ENCODE measurements at places on chromosomes 13 and 19.

DNA sequence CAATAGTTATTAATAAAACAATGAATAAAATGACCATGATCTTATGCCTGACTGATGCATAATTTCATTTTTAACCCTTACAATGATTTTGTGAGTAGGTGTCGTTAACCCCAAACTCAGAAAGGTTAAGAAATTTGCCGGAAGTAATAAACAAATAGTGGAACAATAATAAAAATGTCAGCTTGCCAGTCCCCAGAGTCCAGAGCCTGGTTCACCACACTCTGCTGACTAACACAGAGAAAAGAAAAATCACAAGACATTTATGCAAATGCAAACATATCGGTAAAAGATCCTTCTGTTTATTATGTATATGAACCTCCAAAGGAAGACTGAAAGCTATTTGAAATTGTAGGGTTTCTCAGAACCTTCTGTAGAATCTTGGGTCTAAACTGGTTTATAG lies 563.7 kb downstream of the EFNB2 start:
- no peak for DNase-seq

DNA sequence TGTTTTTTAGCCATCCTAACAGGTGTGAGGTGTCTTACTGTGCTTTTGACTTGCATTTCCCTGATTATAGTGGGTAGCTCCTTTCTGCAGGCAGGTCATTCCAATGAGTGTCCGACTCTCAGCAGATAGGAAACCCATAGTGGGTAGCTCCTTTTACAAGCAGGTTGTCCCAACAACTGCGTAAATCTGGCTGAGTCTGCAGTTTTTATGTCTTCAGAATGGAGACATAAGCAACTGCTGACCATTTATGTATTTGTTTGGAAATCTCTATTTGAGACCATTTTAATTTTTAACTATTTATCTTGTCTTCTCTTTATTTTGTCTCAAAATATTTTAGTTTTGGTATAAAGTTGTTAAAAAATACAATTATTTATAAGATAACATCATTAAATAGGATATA lies 839.4 kb downstream of the SLITRK6 start:
- no peak for DNase-seq

DNA sequence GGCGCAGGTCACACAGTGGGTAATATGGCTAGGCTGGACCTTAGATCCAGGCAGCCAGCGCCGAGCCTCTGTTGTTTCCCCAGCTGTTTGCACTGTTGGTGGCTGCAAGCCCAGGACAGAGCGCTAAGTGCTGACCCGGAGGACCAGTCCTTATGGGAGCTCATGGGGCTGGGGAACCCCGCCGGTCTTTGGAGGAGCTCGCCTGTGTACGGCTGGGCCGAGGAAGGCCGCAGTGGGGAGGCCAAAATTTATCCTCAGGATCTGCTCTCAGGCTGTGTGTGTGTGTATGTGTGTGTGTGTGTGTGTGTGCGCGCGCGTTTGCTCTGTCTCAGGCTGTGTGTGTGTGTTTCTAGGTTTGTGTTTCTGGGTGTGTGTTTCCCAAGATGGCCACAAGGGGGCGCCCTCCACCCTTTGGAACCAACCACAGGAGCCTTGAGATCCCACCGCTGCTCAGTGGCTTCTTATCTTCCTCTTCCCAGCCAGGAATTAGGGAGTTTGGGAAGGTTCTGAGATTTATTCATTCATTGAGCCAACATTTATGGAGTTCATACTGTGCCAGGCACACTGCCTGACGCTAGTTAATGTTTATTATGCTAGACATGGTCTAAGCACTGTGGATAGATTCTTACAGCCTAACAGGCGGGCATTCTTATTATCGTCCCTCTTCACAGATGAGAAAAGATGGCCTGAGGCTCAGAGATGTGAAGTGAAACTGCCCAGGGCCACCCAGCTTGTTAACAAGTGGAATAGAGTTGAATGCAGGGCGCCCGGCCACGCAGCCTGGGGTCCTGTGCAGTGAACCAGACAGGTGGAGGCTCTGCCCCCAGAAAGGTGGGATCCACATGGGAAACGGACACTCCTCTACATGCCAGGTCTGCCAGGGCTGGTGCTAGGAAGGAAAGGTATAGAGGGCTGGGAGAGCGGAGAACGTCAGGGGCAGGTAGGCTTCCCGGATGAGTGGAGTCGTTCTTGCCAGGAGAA lies 13.0 kb downstream of the PGLYRP1 start:
- DNase-seq = peak; percentile 58

- DNase-seq = no peak
Observed at GRCh38 chr13:74889321-74889720, 592.6 kb downstream of the TBC1D4 start.

DNA sequence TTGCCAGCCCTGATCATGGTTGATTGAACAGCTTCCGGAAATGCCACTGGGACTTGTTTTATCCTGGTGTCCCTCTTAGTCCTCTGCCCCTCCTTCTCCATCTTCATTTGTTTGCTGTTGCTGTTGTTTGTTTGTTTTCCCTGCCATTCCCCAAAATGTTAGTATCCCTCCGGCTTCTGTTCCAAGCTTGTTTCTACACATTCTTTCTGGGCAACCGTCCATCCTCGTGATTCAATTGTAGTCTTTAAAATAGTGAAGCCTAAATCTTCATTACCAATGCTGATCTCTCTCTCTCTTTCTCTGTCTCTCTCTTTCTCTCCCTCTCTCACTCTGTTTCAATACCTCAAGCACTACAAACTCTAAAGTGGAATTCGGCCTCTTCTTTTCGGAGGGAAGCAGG lies 649.3 kb upstream of the ARGLU1 start:
- DNase-seq = no peak

GRCh38 chr19:40279120-40279551 lies 6.0 kb downstream of the AKT2 start:
- no peak for DNase-seq

- DNase-seq = no peak
Observed at GRCh38 chr13:94795292-94795691, 82.9 kb upstream of the SOX21 start.

- no peak for DNase-seq
Observed at GRCh38 chr19:38290631-38291147, 13.4 kb upstream of the C19orf33 start.

DNA sequence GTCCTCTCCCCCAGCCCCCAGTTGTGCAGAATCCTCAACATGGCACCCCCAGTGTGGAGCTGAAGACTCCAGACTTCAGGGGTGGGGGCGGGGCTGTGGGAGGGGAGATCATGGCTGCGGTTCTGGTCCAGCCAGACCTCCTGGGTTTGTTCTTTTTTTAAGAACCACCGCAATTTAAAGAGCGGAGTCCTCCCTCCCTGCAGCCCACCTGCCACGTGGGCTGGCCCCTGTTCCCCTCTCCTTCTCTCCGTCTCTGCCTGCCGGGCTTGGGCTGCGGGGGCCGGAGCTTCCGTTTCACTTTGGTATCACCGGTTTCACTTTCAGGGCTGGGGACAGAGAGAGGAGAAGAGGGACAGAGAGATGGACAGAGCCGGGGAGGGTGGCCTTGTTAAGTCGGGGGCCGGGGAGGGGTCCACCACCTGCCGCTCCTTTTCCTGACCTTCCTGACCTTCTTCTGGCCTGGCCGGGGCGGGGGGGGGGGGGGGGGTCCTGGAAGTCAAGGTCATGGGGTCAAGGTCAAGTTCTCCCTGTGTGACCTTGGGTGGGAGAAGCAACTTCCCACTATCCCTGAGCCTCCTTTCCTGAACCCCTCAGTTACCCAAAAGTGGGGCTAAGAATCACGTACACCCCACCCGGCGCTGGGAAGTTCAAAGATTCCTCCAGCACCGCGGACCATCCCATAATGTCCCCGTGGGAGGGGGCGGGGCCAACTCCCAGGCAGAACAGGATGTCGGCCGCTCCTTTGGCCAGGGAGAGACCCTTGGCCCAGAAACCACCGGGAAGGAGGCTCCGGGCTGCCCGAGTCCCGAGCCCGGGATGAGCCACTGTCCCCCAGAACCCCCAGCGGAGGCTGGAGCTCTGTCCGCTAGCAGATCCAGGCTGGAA lies 11.3 kb upstream of the ZBTB7A start:
- DNase-seq = peak; percentile 28

DNA sequence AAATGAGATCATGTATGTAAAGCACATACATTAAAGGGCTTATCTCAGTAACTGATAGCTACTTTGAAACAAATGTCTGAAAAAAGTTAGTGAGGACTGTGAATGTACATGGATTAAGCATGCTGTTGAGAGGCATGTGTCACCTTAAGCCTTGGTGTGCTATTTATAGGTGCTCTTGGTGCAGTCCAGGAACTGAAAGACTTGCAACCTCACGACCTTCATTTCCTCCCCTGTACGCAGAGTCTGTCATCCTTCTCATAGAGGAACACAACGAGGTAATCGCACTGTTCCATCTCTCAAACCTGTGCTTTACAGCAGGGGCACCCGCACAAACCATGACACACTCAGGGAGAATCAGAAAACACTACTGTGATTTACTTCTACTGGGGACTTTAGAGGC lies 65.6 kb downstream of the UFM1 start:
- DNase-seq = no peak

DNA sequence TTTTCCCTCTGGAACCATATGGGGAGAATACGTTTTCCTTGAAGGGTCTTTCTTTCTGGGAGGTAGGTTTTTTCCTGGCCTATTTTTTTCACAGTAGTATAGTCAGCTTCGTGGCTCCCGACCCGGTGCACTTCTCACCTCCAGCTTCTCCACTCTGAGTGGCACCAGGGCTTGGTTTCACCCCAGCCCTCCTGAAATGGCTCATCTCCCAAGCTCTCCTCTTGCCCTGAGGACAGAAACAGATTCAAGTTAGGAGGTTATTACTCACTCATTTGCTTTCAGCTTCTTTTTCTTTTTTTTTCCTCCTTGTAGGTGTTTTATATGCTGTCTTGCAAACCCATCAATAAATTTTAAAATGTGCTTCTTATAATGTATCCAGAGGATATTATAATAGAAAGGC lies 199.3 kb downstream of the RFC3 start:
- DNase-seq = no peak

All from Kasumi-1 (cell line).